ENCODE measurements at places on chromosomes 12 and 14. TPM values are rescaled to one million over a fixed set of nuclear protein-coding genes. Genes with fewer than 3 reads are reported as not detected.

AQP2 gene
- total RNA-seq, result not detected

PABPN1 gene
- 60.3 TPM for total RNA-seq

C14orf180 gene
- not detected for total RNA-seq

GRCh38 chr14:67186172-67186768 lies 3.0 kb upstream of the GARIN2 start:
- no peak for DNase-seq

GRCh38 chr12:66428261-66428660 lies 126.0 kb downstream of the HELB start:
- DNase-seq, result no peak

GRCh38 chr12:4051596-4051995 lies 178.4 kb upstream of the PARP11 start:
- no peak for DNase-seq

DNA sequence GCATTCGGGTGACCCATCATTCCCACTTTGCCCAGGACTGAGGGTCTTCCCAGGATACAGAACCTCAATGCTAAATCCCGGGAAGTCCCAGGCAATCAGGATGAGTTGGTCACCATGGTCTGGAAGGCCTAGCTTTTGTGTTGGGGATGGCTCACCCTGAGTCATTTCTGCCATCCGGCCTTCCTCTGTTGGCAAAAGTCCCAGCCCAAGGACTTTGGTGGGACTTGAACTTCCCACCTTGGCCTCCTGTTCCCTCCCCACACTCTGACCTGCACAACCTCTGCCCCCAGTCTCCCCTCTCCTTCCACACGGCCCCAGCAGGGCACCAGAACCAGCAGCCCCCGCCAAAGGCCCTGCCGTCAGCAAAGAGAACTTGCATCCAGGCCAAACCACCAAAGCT lies 24.6 kb upstream of the NCOR2 start:
- peak; percentile 89 for DNase-seq

- DNase-seq, result peak; percentile 87
Observed at GRCh38 chr14:92501891-92502351, 11.7 kb upstream of the RIN3 start.

DNA sequence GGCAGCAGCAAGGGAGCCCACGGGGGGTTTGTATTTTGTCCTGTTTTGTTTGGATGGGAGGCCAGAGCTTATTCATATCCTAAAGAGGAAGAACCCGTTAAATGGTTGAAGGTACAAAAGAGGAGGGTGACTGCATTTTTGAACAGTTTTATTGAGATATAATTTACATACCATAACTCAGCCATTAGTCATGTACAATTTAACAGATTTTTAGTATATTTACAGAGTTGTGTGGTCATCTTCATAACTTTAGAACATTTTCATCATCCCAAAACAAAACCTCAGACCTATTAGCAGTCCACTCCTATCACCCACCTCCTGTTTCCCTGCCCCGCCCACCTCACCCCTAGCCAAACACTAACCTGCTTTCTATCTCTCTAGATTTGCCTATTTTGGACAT lies 12.6 kb downstream of the NRDE2 start:
- peak; percentile 18 for DNase-seq

- peak; percentile 26 for DNase-seq
Observed at GRCh38 chr14:50659327-50659974, 8.7 kb downstream of the SAV1 start.

- DNase-seq, result no peak
Observed at GRCh38 chr14:24958271-24958670, 91.7 kb downstream of the STXBP6 start.

DNA sequence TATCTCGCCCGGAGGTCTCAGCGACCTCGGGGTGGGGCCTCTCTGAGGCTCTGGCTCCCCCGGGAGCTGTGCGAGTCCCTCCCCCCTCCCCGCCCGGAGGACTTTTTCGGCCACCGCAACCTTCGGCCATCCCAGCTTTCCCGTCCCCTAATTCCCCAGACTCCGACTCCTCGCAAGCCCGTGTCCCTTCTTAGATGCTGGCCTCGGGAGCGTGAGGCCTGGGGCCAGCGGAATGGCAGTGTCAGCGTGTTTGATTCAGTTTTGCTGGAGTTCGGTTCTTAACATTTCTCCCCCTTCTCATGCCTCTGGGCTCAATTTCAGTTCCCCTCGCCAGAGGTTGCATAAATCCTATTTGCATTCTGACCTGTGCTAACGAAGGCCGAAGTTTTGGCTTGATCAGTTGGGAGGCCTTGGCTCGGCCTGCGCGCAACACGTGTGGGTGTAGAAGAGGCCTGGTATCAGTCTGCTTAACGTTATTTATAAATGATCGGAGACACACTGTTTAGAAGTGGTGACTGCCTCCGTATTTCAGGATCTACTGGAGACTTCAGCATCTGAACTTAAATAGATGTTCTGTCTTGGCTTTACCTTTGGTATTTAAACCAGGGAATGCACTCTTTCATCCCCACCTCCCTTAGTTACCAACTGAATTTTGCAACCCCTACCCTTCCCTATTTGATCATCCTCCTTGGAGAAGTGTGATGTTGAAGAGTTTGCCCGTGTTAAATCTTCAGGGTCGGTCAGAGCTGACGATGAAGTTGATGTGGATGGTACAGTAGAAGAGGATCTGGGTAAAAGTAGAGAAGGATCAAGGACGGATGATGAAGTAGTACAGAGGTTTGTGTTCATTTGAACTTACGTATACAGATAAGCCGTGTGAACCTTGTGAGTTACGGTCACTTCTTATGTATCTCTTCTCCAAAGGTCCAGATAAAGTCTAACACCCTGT lies 851 bp downstream of the HSP90B1 start:
- DNase-seq, result peak; percentile 68

- DNase-seq, result no peak
Observed at GRCh38 chr14:74660167-74660566, 48.1 kb upstream of the LTBP2 start.

- no peak for DNase-seq
Observed at GRCh38 chr12:103013741-103014300, 56.3 kb downstream of the ASCL1 start.

DNA sequence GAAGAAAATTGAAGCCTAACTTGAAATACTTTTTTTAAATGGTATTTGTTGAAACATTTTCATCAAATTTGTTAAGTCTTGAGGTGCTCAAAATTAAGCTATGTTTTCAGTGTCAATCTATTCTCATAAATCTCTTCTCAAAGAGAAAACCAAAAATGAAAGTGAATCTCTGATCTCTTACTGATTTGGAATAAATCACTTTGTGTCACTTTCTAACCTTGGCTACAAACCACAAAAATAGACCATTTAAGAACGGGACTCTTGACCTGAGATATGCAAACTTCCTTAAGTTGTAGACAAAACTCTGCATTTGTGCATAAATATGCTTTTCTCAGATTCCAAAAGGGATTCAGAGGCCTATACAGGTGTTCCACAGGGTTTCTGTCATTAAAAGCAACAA lies 192.9 kb downstream of the SEC23A start:
- DNase-seq, result no peak

DNA sequence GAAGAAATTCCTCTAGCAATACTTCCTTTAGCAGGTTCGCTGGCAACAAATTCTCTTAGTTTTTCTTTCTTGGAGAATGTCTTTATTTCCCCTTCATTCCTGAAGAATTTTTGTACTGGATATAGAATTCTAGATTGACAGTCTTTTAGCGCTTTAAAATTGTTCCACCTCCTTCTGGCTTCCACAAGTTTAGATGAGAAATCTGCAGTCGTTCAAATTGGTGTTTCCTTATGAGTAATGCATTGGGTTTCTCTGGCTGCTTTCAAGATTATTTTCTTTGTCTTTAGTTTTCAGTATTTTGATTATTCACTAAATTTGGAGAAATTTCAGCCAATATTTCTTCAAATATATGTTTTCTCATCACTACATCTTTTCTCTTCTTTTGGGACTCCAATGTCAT lies 33.3 kb upstream of the FGF6 start:
- DNase-seq, result peak; percentile 4
